Lung (tissue), 17 donors: ENCODE measurements at places on chromosomes 7 and 10.
A peak's percentile ranks its signal among the peaks of the same experiment; 100 is the strongest.

DNA sequence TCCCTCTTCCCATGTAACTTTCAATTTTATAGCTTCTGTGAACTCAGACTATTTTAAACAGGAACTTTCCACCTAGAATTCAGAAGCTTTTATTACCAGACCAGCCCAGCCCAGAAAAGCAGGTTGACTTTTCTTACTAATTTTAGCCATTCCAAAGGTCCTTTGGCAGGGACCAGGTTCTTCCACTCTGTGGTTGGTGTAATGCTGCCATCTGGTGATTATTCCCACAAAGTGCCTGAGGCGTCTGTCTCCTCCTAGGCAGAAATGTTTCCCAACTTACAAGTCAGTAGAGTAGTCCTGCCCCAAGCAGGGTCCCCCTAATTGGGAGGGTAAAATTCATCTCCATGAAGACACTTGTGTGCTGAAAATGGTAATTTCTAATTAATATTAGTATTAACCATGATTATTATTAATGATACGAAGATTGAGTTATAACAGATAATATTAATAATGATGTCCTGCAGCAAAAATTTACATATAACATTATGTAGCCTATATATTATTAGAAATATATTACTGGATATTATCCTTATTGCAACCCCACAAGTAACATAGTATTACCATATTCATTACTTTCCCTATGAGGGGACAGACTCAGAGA is 53.0 kb upstream of the PPP1R17 start:
- DNase-seq: peak; percentile 74

GRCh38 chr7:80552031-80552694 is 40.3 kb upstream of the GNAT3 start:
- no peak for DNase-seq

DNA sequence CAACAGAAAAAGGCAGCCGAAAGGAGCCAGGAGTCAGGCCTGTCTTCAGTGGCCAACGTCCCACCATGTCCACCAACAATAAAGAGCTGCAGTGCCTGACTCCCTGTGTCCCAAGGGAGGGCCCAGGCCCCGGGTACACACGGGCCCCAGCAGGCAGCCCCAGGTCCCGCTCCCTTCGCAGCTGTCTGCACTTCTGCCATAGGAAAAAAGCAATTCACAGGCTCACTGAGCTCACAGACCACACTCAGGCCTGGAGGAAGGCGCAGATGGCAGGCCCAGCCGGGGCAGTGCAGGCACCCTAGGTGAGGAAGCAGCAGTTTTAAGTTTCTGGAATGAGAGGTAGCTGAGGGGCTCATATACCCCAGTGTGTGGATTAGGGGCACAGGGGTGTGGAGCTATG is 100.5 kb downstream of the PRKAG2 start:
- no peak for DNase-seq

- DNase-seq: no peak
These were observed 40.3 kb upstream of the ANK3 start for GRCh38 chr10:60430017-60430416.
